Astrocyte (in vitro differentiated cells and primary cell): ENCODE measurements at places on chromosomes 13 and 19.

DNA sequence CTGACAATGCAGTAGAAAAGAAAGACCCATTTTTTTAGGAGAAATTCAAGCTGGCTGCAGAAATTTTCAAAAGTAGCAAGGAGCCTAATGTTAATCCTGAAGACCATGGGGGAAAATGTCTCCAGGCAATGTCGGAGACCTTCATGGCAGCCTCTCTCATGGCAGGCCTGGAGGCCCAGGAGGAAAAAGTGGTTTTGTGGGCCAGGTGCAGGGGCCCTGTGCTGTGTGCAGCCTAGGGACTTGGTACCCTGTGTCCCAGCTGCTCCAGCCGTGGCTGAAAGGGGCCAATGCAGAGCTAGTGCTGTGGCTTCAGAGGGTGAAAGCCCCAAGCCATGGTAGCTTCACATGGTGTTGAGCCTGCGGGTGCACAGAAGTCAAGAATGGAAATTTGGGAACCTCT lies 4.1 kb downstream of the ALG11 start:
- DNase-seq: no peak

GRCh38 chr13:26837997-26838396 lies 77.4 kb upstream of the GPR12 start:
- DNase-seq: no peak

DNA sequence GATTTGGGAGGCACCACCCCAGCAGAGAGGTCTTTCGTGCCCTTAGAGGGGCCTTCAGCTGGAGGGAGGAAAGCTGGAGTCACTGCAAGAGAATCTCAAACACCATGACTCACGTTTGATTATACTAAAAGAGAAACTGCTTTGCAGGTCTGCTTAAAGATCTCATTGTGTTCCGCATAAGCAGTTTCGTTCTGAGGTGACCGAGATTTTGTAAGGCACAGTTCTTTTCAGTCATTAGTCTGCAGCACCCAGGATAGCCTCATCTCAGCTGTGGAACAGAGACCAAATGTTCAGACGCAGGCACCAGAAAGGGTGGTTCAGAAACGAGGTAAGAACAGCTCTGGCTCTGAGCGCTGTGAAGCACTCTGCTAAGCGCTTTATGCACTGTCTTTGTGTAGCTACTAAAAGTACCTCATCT lies 71.2 kb upstream of the GTF3A start:
- DNase-seq: peak; percentile 69

- DNase-seq: peak; percentile 76
Measured at GRCh38 chr19:46489445-46490272, 6.0 kb downstream of the PNMA8B start.

- DNase-seq: no peak
Measured at GRCh38 chr13:100513987-100514670, 74.5 kb downstream of the GGACT start.

- no peak for DNase-seq
Measured at GRCh38 chr13:29977476-29978120, 127.2 kb upstream of the UBL3 start.
